ENCODE measurements at places on chromosomes 5 and 9.

DNA sequence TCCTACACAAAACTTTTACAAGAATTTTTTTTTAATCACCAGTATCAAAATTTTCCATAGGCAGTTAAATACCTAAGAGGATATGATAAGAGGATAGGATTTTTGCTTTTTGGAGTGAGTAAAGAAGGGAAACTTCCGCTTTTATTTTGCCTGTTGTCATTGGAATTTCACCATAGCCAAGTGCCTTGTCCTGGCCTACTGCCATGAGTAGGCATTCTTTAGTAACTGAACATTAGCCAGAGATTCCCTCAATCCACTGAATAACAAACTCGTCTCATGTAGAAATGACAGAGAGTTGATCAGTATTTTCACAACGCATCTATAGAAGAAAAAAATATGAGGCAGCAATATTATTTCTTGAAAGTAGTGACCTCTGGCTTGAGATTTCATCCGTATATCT lies 289.6 kb upstream of the ADAMTSL1 start:
- DNase-seq: no peak

DNA sequence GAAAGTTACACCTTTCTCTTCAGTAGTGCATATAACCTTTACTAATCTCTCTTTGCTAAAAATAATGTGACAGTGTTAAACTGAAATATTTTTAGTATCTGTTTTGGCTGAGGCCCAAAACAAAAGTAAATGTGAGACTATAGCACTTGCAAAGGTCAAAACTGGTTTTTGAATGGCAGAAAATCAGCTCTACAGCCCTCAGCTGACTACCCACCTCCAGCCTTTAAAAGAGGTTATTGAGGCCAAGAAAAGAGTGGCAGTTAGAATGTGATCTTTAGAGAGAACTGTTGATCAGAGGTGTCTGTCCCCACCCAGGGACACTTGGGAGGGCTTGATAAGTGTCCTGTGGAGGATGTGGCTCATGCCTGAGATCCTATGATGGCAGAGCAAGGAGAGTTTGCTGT lies 30.9 kb downstream of the PRKACG start:
- DNase-seq: no peak

DNA sequence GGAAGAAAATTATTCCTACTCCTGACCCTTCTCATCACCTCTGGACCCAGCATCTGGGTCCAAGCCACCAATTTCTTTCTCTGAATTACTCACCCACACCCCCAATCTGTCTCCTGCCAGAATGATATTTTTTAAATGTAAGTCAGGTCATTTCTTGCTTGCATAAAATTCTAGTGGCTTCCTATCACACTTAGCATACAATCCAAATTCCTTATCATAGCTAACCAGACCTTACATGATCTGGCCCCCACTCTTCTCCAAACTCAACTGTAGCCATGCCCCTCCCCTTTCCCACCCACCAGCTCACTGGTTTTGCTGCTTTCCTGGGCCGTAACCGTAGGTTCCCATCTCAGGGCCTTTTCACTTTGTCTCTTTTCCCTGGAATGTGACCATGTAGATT lies 15.2 kb downstream of the HTR4 start:
- DNase-seq: no peak

- peak; percentile 72 for DNase-seq
Measured at GRCh38 chr9:136644593-136645351, 17.9 kb upstream of the EGFL7 start.

GRCh38 chr9:129081388-129081904 lies 535 bp downstream of the DOLPP1 start:
- DNase-seq: no peak

GRCh38 chr5:77168879-77169244 lies 41.6 kb upstream of the PDE8B start:
- DNase-seq: no peak

DNA sequence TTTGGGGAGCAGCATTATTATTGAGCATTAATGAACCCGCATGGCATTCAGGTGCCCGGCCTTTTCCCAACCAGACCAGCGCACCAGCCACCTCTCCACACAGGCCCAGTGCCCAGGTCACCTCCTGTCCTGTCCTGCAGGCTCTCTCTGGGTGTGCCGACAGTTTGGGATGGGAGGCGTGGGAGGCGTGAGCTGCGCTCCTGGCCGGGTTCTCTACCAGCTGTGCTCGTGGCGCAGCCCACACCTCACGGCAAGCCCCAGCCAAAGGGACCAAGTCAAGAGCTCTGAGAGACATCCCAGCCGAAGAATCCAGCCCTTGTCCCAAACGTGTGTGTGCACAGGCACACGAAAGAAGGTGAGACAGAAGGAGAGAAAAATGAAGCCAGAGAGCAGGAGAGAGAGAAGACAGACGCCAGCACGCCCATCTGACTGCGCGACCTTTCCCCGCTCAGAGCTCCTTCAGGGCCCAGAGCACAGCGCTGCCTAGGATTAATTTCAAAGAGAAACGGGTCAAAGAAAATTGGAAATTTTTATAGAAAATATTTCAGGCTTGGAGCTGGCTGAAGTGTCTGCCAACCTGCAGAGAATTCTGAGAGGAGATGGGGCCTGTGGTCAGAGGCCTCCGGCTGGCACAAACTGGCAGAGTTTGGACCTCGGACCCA lies 81.7 kb downstream of the ADAMTS2 start:
- no peak for DNase-seq

DNA sequence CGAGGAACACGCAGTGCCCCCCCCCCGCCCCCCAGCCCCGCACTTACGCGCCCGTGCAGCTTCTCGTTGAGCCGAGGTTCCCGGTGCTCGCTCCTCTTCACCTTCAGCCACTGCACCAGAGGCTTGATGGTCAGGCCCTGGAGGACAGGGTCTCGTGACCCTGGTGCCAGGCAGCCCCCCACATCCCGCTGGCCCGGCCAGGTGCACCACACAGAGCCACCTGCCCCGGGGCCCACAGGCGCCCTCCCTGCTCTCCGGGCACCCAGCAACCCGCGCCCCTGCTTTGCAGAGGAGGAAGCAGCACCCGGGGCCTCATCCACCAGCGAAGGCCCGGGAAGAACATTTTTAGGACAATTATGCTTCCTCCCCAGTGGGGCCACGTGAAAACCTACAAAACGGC lies 39.0 kb downstream of the EXOC3 start:
- DNase-seq: no peak

DNA sequence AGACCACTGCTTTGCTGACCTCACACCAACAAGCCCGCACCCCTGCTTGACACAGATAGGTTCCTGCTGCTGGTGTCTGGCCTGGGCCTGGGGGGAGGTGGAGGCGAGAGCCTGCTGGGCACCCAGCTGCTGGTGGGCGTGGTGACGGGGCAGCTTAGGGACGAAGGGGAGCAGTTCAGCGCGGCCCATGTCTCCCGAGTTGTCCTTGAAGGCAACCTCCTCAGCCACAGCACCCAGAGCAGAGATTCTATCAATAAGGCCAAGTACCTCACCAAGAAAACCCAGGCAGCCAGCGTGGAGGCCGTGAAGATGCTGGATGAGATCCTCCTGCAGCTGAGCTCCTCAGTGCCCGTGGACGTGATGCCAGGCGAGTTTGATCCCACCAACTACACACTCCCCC lies 313.3 kb downstream of the NR2F1-AS1 start:
- no peak for DNase-seq

GRCh38 chr5:124738681-124739633 lies 7.5 kb downstream of the ZNF608 start:
- DNase-seq: no peak

DNA sequence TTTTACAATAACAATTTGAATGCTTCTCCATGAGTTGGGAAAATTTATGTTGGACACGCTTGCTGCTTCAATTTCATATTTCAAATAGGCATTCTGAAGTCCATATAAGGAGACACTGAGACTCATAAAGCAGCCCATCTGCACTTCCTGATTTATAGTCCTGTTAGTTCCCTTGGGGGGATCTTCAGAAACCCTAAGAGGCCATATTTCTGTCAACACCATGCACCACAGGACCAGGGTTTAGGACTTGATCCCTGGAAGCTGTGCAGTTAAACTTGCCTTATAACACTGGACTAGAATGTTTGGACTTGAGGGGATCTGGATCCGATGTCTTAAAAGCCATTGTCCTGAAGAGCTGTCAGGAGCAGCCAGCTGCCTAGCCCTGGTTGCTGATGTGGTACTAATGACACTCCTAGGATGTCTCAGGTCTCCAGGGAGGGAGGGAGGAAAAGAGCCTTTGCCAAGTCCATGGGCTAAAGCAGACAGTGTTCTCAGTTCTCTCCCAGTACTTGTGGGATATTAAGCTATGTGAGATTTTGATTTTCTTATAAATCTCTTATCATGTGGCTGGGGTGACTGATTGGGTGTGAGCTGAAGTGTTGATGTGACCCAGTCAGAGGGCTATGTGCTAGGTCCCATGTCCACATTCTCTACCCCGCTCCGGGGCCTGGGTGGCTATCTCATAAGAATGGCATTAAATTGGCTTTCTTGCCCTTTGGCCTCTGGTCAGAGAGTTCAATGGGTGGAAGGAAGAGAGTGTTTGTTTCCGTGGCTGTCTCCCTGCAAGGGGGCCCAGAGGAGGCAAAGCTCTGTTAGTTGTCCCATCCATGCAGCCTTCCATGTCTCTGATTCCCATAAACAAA lies 399.8 kb downstream of the OSTF1 start:
- DNase-seq: no peak

DNA sequence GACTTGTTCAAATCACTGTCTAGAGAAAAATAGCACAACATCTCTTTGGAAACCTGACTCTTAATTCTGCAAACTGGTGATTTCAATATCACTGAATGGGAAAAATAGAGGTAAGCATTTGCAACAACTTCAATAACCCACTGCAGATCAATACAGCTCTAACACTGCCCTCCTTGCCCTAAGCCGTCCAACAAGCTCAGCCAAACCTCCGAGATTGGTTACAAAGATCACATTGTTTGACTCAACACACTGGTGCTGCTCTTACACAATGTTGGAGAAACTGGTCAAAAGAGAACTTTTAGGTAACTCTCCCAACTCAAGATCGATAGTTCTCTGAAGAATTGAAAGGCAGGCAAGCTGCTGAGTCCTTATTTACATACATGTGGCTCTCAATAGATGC lies 150.4 kb downstream of the SPOCK1 start:
- no peak for DNase-seq

GRCh38 chr9:24912767-24913166 lies 367.1 kb upstream of the IZUMO3 start:
- no peak for DNase-seq

- no peak for DNase-seq
Measured at GRCh38 chr9:115395511-115396021, 277.6 kb upstream of the TNC start.

- no peak for DNase-seq
Measured at GRCh38 chr5:58504766-58505165, 13.5 kb downstream of the GAPT start.

DNA sequence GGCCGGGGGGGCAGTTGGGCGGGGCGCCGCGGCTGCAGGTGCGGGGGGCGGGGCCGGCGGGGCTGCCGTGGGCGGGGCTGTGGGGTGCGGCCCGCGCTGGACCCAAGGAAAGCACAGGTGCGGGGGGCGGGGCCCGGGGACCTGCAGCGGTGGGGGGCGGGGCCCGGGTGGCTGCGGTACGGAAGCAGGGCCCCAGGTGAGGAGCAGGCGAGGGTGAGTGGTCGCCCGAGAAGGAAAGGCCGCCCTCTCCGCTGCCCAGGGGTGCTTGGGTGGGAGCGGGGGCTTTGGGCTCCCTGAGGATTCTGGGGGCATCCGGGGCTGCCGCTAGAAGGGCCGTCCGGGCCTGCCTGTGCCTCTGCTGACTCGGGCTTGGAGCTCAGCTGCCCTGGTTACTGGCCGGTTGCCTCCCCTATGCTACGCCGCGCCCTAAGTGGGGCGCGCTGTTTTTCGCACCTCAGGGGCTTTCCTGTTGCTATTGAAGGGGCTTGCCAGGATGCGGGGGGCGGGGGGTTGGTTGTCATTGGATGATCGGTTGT lies 767 bp downstream of the RALGPS1 start:
- DNase-seq: peak; percentile 25

GRCh38 chr9:35448496-35448895 lies 41.4 kb upstream of the RUSC2 start:
- DNase-seq: no peak

DNA sequence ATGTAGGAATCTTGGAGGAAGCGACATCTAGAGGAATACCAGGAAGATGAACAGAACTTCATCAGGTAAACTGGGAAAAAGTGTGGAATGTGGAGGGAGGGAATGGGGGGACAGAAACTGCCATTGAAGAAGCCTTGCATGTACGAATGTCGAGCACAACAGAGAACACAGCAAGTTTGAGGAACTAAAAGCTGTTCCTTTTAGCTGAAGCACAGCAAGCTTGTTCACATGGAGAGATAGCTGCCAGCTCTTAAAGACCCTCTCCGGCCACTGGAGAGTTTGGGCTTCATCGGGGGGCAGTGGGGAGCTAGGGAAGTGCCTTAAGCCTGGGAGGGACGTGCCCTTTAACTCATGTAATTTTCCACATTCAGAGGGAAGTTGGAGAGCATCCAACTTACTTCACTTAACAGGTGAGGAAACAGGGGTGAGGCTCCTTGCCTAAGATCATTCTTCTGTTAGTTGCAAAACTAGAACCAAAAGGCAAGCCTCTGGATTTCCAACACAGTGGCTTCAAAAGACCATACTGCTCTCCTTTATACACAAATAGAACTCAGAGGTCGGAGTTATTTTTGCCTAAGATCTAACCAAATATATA lies 2.3 kb upstream of the CYFIP2 start:
- DNase-seq: no peak

DNA sequence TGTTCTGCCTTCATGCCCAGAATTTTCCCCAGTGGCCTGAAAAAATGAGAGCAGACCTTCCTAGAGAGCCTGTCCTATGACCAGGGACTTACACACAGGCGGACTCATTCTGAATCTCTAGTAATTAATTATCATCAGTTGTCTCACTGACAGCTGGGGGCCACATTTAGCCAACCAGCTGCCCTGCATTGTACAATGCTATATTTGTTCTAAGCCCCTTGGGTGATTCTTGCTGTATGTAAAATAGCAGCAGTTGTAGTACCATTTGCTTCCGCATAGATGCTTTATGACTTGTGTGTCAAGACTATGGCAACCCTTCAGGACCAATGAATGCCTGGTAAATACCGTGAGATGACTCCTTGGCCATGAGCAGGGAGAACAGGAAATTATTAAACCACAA lies 415.4 kb upstream of the SEMA6A start:
- DNase-seq: no peak

GRCh38 chr9:123655681-123656423 lies 274.1 kb downstream of the DENND1A start:
- no peak for DNase-seq

- no peak for DNase-seq
Measured at GRCh38 chr9:129023036-129023907, 4.9 kb downstream of the SH3GLB2 start.

- DNase-seq: no peak
Measured at GRCh38 chr5:30051976-30052375, 1141.5 kb upstream of the CDH6 start.

- DNase-seq: no peak
Measured at GRCh38 chr9:127358023-127358535, 38.9 kb upstream of the SLC2A8 start.

- no peak for DNase-seq
Measured at GRCh38 chr5:171467107-171467506, 47.7 kb downstream of the FGF18 start.

- DNase-seq: no peak
Measured at GRCh38 chr5:132928062-132928407, 35.4 kb downstream of the AFF4 start.

GRCh38 chr5:160693831-160694465 lies 158.1 kb downstream of the ATP10B start:
- no peak for DNase-seq

GRCh38 chr5:88826646-88827585 lies 56.1 kb downstream of the MEF2C start:
- no peak for DNase-seq
